Skin of body (tissue), 3 donors: ENCODE measurements at places on chromosomes 1 and 21. TPM values are rescaled to one million over a fixed set of nuclear protein-coding genes. Genes with fewer than 3 reads are reported as not detected.
A peak's percentile ranks its signal among the peaks of the same experiment; 100 is the strongest.

GRCh38 chr1:192445839-192446489 lies 129.2 kb downstream of the RGS21 start:
- DNase-seq: peak; percentile 40

- no peak for DNase-seq
Measured at GRCh38 chr1:26998429-26999300, 5.2 kb downstream of the TRNP1 start.

DNA sequence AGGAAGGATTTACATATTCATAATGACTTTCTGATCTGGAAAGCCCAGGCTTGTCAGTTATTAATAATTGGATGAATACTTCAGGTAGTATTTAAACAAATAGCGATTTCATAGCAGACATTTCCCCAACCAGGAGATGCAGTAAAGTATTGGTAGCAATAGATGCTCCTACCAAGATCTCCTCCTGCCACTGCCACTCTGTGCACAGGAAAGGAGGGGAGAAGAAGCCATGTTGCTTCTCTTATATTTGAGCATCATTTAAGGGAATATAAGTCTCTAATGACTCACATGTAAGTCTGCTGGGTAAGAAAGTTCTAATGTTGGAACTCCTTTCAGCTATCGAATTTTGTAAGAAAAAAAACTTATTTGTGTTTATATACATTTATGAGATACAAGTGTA lies 420 bp upstream of the IFI16 start:
- no peak for DNase-seq

DNA sequence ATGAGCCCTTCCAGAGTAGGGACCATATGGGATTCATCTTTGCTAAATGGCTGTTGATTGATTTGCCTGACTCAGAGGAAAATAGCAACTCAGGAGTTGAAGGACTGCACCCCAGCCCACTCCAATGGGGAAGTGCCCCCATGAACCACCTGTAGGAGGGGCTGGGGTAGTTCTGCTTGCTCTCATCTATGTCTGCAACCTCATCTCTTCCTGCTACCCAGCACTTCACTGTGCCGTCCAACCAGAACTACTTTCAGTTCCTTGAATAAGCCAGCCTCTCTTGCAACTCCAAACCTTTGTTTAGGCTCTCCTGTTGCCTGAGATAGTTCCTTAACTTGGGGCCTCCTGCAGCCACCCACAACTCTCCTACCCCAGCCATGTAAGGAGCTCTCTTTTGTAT lies 26.6 kb downstream of the BEND5 start:
- no peak for DNase-seq

- no peak for DNase-seq
Measured at GRCh38 chr1:201628490-201628889, 89.6 kb downstream of the NAV1 start.

- no peak for DNase-seq
Measured at GRCh38 chr1:237108297-237109040, 66.5 kb downstream of the RYR2 start.

DNA sequence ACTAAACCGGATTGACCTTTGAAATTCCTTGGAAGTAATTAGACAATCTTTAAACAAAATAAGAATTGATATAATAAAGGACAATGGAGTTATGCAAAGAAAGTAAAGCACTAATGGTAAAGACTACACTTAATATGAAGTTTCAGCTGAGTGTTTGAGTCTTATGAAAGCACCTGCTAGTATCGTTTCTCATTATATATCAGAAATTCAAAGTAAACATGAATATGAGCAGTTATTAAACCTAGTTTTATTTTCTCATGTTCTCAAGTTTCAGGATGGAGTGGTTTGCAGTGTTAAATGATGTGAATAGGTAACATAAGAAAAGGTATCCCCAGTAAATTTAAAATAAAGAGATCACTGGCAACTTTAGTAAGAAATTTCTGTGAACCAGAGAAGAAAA lies 188.6 kb downstream of the ZP4 start:
- DNase-seq: no peak

DNA sequence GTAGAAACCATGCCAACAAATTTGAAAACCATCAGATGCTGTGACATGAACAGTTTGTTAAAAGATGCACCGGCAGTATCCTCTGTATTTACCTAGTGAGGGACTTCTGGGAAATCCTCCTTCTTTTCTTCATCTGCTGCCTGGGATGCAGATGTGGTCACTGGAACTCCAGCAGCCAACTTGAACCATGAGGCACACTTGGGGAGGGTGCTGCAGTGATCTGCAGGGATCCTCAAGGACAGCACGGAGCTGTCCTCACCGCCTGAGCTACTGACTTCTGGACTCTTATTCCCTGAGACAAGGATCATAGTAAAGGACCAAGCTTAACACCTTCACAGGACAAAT lies 19.5 kb upstream of the NID1 start:
- DNase-seq: no peak

- DNase-seq: no peak
Measured at GRCh38 chr1:69643266-69643665, 75.5 kb downstream of the LRRC7 start.

DNA sequence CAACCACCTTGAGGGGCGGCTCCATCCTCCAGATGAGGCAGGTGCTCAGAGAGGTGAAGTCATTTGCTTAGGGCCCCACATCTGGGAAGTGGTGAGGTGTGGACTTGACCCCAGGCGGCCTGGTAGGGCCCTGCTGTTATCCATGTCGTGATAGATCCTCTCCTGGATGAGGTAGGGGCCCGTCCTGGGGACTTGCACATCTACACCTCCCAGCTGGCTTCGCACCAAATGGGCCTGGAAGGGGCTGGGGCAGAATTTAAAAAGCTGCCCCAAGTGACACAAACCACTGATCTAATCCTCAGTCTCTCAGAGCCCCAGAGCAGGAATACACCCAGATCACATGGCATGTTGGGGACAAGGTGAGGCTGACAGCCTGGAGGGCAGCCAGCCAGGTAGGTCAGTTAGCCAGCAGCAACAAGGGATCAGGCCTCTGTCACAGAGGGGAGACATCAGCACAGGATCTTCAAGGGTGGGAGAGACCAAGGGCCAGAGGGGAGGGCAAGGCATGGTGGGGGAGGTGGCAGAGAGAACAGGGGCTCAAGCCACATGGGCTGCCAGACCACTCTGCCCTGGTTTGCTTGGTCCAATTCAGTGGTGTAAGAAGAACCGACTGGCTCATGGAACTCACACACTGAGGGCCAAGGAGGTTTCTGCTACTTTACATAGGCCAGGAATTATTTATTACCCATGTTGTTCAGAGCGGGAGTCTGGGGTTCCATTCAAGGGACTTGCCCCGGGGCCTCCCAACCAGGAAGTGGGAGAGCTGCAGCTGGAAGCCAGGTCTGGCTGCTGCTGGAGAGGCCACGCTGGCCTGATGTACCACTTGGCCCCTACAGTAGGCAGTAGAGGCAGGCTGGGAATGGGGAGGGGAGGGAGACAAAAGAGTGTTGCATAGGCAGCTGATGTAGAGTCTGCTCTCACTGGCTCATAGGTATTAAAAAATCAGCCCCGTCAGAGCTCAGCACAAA lies 12.1 kb downstream of the LRP8 start:
- DNase-seq: no peak

The ENO1 gene
- total RNA-seq: 322 TPM

The CD247 gene
- total RNA-seq: 1.2 TPM

The NBPF26 gene
- 62.6 TPM for total RNA-seq

The SLC25A34 gene
- 0.49 TPM for total RNA-seq
